ENCODE measurements at places on chromosomes 4 and X.

DNA sequence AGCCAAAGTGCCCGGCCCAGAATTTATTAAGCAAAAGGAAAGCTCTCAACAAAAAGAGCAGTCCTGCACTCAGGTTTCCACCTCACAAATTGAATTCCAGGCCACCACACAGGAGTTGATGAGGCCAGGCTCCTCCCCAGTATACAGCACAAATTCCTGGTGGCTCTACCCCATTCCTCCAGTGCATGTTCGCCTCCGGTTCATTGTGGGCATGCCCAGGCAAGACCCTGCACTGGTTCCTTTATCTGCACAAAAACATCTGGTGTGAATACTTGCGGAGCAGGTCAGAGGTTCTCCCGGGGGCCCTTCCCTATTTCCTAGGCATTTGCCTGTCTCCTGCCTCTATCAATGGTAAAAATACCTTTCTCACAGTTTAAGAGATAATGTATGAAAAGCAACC is 195.2 kb upstream of the ANXA10 start:
- no peak for DNase-seq

DNA sequence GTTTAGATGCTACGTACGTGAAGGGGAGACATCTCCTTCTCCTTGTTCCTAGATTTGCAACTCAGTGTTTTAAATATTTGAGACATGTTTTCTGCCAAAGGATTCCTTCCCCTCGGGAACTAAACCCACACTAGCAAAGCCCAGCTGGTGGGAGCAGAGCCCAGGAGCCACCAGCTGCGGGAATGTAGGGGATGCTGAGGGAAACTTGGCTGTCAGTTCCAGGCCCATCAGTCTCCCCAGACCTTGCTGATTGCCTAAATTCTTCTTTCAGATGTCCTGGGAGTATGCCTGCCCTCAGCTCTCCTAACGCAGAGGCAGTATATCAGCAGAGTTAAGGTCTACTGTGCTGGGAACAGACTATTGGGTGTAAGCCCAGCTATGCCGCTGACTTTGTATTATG is 630.0 kb upstream of the TENM3 start:
- no peak for DNase-seq

DNA sequence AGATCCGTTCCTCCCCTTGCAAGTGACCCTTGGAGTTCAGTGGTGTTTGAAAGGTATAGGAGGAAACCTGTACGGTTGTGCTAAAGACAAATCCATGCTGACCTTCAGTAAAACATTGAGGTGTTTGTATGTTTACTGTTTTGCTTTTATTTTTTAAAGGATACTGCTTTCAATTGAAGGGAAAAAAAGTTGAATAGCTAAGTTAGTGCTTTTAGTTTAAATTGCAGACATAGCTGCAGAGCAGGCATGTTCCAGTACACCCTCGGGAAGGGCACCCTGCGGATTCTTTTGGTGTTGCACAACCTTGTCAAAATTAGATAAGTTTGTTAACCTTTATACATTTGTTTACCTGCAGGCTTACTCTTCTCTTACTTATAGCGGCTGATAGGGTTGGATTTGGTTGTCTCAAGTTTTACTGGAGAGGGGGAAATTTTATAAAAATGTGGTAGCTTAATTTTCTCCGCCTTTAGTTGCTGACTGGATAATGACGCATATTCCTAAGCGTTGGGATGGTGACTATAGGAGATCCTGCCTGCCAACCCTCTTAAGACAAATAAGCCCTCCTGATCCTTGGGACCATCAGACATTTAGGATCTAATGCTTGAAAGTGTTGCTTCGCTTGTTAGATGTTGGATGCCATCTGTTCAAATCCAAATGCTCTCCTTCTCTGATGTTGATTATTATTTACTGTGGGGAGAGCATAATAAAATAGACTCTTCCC is 2.0 kb downstream of the RAPGEF2 start:
- no peak for DNase-seq

GRCh38 chr4:99979872-99980271 is 29.8 kb upstream of the H2AZ1 start:
- no peak for DNase-seq

DNA sequence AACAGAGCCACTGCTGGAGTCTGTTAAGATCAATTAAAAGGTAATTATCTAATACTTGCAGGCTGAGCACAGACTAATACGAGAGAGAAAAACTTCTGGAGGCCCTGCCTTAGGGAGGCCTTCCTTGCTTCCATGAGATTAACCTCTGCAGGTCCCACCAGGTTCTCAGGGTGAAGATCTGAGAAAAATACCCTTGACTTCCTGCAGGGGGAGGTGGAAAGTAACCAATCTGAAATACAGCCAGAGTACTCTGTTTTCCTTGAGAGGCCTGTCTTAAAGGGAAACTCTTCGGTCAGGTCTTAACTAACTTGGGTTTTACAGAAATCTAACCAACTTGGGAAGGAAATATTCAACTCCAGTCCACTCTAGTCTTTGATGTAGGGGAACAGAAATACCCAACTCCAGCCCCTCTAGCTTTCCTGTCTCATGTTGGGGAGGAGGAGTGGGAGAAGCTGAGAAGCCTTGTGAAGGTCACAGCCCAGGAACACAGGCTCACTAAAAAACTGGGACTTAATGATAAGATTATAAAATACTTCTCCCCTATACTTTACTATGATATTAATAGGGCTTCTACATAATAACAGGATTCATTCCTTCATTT is 77.1 kb downstream of the TBCK start:
- DNase-seq, result no peak

DNA sequence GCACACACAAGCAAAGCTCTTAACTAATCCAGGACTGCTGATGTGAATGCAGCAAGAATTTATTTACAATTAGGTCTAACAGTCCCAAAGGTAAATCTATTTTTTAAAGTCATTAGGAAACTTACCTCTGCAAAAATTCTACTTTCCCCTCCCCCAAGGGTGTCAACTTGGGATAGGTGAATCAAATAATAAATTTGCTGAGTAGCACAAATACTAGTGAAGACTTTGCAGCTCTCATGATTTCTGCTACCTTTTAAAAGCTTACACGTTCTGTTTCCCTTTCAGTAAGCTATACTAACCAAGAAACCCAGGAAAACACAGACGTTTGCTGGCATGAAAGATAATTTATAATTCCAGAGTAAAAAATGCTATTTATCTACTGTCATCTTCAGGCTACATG is 296.6 kb upstream of the SLC7A11 start:
- no peak for DNase-seq

GRCh38 chrX:126994032-126994600 is 174.6 kb downstream of the PRR32 start:
- DNase-seq, result no peak

Data from stimulated activated naive CD4-positive, alpha-beta T cell treated with Interleukin-2 at 50 U/mL for 16 hours (primary cell).